GM23248 (cell line): ENCODE measurements at places on chromosomes 4 and X. TPM values are rescaled to one million over a fixed set of nuclear protein-coding genes. Genes with fewer than 3 reads are reported as not detected.

DNA sequence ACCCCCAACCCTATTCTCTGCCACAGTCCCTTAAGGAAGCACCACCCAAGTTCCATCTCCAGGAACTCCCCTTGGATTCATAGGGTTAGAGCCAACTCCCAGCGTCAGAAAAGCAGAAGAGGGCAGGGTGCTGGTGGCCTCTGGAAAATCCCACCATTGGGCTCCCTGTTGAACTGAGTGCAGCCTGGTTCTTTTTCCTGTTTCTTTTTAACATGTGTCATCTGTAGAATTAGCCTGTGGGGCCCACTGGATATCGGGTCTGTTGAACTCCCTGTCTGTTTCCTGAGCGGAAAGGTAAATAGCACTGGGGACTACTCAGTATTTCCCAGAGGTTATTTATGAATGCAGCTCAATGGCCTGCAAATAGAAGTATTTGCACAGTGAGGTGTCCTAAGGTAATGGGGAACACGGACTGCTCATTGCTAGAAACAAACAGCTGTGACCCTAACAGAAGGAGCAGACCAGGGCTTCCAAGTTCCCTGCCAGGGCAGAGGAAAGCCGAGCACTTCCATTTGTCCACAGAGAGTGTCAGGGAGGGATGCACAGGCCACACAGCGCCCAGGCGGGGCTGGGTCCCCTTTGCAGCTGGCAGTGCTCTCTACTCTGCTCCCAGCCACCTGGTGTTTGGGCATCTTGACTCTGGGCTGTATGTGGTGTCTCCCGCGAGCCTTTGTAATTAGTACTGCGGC lies 102.6 kb downstream of the FHDC1 start:
- DNase-seq: no peak

The DDIT4L gene
- 3.5 and 3.7 TPM in 2 replicates for polyA plus RNA-seq

The SORCS2 gene
- polyA plus RNA-seq: 0.38 and 0.74 TPM in 2 replicates

The FOXR2 gene
- not detected in 2 replicates for polyA plus RNA-seq

The NAA11 gene
- polyA plus RNA-seq: not detected in 2 replicates
